ENCODE measurements at places on chromosomes 7 and 10.

DNA sequence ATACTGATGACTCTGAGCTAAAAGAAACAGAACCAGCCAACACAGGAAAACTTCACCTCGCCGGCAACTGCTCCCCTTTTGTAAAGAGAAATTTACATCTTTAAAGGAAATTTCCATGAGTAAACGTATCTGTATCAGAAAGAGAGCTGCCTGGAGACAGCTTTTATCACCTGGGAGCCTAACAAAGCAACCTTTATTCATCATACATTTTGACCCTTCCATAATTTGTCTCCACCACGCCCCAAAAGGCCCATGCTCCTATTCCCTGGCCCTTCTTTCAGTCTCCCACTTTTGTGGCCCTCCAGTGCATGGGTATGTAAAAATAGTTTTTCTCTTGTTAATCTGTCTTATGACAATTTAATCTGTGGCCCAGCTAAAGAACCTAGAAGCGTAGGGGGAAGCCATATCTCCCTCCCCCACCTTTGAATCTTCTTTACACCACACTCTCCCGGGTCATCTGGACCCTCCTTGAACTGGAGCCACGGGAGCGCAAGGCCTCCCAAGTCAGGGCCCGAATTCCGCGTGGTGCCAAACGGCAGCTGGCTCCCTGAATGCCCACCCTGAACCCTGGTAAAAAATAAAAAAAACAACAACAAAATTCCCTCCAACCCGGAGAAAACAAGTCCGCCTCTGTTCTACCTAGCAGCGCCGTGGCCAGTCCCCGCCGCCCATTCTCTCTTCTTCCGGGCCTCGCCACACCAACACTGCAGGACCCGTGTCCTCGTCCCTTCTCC, 15.4 kb upstream of the FKBP9 start:
- no peak for DNase-seq

GRCh38 chr10:131065673-131066305, 245.7 kb downstream of the TCERG1L start:
- DNase-seq = no peak

DNA sequence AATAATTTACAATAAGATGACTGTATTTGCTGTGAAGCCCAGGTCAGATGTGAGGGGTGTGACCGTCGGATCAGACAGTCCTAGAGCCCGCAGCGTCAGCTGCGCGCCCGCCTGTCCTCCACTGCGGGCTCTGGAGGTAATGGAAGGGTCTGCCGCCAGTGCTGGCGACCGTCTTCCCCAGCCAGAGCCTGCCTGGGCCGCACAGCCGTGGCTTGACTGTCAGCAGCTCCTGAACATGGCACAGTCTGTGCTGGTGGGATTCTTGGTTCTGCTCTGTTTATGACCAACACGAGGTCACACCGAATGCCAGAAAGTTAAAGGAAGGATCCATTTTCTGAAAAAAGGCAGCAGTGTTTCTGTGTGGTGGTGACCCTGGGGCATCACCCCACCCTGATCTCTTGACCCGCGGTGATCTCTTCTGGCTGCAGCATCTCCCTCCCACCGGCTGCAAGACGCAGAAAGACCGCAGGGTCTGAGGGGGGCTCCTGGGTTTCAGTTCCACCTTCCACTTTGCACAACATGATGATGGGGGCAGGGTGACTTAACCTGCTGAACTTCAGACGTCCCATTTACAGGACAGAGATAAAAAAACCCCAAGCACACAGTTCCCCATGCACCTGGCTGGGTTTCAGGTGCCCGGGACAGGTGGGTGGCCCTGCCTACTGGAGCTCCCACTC, 103.7 kb downstream of the DNAJB6 start:
- DNase-seq = no peak

GRCh38 chr10:29751240-29751639, 116.5 kb upstream of the SVIL start:
- no peak for DNase-seq

DNA sequence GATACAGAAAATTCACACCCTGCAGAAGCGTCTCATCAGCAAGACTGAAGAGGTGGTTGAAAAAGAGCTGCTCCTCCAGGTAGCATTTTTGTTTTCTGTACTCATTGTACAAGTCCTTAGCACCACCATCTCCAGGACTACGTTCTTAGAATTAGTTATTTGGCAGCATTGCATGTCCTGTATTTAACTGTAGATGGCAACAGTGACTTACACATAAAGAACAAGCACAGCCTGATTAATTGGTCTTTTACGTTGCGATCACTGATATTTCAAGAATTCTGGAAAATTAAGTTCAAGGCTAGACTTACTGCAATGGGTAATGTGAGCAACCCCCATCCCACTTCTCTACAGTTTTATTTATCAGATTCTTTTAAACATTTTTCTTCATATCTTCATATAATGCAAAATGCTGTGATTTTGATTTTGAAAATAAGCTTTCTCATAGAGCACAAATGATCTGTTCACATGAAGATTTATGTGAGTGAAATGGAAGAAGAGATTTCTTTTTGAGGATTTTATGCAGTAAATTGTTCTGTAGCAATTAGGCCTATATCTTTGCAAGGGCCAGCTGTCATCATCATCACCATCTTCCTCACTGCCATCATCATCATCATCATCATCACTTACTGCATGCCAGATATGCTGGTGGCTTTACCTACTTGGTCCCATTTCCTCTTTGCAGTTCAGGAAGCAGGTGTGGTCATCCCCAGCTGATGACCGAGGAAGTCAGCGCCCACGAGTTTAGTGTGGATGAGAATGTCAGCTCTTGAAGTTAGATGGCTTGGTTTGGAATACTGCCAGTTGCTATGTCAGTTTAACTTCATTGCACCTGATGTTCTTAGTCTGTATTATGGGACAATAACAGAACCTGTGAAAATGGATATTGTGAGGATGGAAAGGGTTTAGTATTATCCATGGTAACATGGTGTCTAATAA, 53.4 kb downstream of the CFAP58 start:
- no peak for DNase-seq

DNA sequence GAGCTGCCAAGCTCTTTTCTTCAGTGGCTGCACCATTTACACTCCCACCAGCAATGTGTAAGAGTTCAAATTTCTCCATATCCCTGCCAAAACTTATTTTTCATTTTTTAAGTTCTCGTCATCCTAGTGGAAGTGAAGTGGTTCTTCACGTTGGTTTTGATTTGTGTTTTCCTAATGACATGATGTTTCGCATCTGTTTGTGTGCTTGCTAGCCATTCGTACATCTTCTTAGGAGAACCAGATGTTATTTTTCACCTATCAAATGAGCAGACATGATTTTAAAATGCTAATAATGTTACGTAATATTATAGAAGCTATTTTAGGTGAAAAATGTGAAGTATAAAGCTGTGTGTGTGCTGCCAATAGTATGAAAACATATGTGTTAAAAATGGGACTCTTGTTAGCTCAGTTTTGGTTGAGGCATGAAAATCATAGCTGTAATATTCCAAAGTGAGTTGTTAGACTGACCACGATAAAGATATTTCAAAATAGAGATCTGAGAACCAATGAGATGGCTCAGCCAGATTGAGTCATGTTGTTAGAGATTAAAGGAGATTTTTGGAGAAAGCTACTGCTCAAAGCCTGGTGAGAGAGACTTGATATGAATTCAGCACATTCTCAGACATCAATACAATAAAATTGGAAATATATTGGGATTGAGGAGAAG, 25.9 kb upstream of the GALNT11 start:
- DNase-seq = no peak

DNA sequence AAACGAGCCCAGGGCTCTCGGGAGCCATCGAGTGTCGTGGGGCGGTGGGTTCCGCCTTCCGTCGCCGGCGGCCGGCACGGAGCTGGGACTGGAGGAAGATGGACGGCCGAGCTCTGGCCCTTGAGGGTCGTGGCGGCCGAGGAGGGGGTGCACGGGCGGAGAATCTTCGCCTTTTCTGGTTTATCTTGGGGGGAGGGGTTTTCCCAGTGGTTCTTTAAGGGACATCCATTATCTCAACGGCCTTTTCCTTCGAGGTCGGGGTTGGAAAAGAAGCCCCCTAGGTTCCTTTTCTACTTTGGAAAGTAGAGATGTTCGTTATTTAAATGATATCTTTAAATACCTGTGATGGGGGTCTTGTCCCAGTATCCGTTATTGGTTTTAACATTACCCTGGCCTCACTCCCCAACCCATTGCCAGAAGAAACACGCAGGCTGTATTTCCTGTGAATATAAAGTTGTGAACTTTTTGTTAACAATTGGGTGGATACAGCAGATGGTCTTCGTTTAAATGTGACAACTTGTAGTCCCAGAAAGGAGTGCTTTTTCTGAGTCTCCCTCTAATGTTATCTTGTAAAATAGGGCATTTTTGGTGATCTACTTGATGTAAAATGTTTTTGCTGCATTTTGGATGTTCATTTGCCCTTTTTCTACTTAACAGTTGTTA, 765 bp downstream of the CCAR1 start:
- no peak for DNase-seq

DNA sequence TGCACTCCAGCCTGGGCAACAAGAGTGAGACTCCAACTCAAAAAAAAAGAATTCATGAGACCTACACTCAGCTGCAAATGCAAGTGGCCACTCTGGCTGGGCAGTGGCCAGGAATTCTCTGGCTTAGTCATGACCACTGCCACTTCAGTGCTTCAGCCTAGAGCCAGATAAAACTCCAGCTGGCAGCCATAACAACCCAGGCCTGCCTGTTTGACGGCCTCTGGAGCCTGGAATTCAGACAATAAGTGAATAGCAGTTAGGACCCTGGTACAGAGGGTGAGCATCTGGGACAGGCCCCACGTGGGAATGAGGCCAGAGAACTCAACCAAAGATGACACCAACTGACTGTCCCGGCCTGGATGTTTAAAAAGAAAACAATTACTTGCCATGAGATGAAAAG, 18.9 kb downstream of the RCC1L start:
- no peak for DNase-seq

DNA sequence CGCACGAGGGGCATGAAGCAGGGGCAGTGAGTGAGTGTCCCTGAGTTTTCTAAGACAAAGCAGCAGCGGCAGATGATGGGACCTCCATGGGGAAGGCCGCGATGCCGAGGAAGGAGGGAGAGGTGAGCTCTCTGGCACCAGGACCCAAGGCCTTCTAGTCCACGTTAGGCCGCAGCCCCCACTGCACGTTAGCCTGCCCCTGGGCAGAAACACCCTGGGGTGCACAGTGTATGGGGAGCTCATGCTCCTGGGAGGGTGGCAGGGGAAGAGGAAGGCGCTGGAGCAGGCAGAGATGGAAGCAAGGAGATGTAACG, 97.3 kb upstream of the IKZF1 start:
- no peak for DNase-seq

DNA sequence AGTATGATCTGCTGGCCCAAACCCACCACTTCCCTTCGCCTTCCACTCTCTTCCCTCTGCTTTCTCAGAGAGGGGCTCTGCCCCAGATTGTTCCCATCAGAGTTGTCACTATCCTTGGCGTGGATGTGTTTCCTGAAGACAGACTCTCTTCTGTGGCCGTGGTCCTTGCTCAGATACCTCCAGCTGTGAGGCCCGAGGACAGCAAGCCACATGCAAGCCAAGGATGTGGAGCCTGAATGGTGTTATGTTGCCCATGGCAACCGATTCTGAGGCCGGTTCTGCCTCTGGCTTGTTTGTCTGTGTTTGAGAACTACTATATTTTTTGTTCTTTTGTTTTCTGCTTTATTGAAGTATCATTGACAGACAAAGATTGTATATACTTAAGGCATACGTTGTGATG, 247.4 kb upstream of the PODXL start:
- DNase-seq = no peak

- no peak for DNase-seq
These were observed 772 bp downstream of the HDAC9 start for GRCh38 chr7:18496341-18496700.

GRCh38 chr10:92156874-92157773, 133.8 kb downstream of the CPEB3 start:
- DNase-seq = no peak

All from HS-27A (cell line).